ENCODE measurements at places on chromosomes 3 and 15.

- DNase-seq = no peak
Measured at GRCh38 chr15:97623091-97623661, 337.3 kb upstream of the ARRDC4 start.

DNA sequence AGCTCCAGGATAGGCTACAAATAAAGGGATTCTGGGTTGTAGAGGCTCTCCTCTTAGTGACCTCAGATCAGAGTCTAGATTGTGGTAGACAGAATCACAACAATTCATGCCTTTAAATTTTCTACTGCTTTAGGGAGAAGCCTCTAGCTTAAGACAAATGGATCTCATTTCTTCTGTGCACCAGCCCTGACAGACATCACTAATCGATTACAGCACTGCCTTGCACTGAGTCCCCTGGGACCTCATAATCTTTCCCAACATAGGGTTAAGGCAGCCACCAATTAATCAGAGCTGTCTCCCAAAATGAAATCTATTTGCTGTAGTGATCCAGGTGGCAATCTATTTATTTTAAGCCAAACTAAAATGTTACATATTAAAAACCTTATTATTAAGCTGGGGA lies 436.5 kb upstream of the WNT5A start:
- no peak for DNase-seq

DNA sequence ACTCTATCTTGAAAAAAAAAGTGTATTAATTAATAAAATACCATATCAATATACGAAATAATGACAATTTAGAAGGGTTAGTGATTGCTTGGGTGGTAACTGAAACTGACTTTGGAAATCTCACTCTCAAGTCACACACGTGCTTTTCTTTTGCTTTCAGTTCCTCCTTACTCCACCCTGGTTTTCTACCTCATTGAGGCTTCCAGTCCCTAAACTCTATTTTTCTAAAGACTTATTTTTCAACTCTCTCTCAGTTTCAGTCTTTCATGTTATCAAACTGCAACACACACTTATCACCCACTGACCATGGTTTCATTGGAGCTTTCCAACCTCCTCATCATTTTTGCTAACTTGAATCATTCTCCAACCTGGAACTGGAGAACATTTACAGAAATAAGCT lies 23.5 kb downstream of the IL12A start:
- DNase-seq = no peak

DNA sequence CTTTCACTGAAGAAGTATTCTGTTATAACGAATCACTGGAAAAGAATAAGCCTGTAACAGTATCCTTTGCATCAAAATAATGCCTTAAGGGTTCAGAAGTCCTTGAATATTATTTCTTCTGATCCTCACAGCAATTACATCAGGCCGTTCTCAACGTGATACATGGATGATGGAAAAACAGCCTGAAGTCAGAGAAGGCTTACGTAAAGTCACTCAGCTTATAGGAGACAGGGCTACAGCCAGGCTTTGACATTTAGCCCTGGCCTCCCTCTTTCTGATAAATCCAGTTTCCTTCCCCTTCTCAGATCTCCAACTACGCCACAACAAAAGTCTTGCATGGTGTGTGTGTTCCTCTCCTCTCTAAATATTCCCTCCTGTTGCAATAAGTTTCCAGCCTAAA lies 131.9 kb downstream of the ANO10 start:
- no peak for DNase-seq

- DNase-seq = no peak
Measured at GRCh38 chr3:98699132-98699531, 64.0 kb upstream of the ST3GAL6 start.

DNA sequence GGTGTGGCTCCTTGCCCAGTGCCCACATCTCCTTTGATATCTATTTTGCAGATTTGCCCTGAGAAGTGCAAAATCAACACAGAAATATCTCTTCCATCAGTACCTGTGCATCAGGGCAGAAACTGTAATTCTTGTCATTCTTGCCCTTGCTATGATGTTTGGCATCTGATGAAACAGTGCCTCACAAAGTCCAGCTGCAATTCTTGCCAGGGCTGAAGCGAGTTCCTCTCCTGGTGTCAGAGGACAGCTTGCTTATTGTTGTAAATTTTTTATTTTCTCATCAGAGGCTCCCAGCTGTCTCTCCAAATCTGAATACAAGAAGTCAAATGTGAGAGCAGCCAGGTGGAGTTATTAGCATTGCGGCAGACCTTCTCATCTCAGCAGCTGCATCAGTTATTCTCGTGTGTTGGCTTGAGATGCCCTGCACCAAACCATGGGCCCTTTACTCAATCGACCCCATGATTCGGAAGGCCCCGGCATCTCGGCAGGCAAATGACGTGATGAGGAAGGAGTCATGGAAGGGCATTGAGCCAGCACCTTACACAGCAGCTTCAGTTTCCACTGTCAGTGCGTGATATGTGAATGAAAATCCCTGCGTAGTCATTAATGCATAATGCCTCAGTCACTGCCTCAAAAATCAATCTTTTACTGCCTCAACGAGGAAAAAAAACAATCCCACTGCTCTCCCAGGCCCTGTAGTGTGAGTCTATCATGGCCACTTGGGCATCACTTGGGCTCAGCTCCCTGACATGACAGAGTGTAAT lies 93.4 kb downstream of the CCNL1 start:
- DNase-seq = peak; percentile 58

GRCh38 chr3:195893044-195893395 lies 15.3 kb downstream of the TNK2 start:
- DNase-seq = no peak

DNA sequence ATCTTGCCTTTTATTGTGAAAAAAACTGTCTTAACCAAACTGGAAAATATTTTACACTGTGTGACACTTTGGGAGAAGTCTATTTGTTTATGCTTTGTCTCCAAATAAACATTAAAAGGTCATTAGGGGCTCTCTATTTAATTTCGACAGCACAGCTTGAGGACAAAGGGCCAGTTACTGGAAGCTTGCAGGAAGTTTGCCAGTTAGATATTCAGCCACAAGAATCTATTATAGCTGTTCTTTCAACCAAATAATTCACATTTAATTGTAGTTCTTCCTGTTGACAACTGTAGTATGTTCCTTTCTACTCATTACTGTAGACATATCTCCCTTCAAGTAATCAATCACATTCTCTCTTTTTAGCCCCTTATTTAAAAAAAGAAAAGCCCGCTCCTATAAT lies 6.1 kb downstream of the CP start:
- DNase-seq = no peak

- DNase-seq = no peak
Measured at GRCh38 chr3:102105193-102105592, 255.9 kb downstream of the NFKBIZ start.

DNA sequence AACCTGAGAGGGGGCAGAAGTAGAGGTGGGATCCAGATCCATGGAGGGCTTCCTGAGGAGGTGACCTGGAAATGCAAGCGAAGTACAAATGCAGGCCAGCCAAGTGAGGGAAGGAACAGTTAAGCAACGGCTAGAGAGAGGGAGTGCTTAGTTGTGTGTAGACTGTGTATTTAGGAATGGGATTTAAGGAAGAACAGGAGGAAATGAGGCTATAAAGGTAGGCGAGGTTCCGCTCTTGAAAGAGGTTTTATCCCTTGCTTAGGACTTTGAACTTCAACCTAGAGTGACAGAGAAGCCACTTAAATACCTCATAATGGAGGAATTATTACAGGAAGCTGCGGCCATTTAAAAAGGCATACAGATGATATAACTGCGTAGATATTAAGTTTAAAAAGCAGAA lies 295.1 kb downstream of the THSD4 start:
- DNase-seq = no peak

GRCh38 chr3:112739252-112739965 lies 98.5 kb upstream of the CCDC80 start:
- no peak for DNase-seq

- no peak for DNase-seq
Measured at GRCh38 chr3:128945878-128946175, 48.0 kb downstream of the CFAP92 start.

DNA sequence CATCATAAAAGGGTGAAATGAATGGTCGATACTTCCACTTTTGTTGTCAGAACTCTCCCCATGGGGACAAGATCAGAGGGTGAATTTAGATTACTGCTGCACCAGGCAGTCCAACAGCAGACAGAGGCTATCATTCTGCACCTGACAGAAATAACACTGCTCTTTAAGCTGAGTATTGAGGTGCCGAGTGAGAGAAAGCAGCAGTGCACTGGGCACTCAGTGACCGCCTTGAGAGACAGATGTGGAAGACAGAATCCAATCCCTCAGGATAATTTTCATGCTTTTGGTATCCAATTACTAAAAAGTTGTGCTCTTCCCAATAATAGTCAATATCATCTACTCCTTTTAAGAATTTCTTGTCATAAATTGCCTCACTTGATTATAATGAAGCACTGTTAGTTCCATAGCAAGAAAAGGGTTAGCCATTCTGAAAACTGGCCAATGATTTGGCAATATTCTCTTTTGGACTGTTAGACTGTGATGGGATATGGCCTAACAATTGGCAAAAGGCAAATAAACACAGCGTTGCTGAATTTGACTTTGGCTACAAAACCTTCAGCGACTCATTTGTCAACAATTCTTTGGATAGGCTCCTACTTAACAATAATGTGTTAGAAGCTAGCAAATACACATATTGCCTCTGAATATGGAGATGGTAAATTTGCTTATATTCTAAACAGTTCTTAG lies 5.5 kb downstream of the FGF7 start:
- no peak for DNase-seq

DNA sequence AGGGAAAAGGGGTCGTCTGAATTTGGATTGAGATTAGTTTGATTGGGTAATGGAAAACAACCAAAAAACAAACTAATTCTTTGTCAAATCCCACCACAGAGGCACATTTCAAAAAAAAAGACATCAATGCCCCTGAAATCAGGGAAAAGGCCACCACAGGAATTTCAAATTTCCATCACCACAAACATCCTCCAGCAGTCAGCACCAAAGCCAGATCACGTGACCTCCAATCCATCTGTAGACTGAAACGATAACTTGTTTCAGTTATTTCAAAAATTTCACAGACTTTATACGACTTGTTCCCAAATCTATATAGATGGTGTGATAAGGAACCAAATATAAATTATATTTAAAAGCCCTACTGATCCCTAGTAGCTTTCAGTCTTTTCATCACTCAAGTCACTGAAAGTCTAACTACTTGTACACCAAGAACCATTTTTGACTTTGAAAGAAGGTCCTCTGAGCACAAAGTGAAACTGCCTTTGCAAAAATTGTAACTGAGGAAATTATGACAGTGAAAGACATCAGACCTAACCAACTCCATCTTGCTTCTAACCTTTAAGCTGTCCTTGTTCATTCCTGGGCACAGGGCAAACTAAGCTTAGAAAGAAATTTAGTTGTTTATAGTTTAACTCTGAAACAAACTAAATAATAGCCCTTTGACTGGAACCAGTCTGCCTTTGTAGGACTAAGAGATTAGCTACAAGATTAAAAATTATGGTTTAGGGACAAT lies 48.1 kb upstream of the PLCL2 start:
- no peak for DNase-seq

DNA sequence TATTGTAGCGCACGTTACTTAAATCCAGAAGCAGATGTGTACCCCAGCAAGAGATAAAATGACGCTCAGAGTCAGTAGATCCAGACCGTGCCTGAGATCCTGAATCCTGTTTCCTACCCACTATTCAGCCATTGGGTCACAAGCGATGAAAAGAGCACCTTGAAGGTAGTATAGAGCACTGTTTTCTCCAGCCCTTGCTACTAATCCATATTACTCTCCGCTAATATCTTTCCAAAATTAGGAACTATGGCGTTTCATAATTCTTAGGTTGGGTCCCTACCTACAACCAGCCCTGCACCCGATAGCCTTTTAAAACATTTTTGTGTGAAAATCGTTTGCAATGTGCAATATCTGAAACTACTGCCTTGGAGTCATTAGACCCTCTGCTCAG lies 596 bp downstream of the BTD start:
- no peak for DNase-seq

GRCh38 chr15:65981837-65982626 lies 112.7 kb downstream of the RAB11A start:
- no peak for DNase-seq

DNA sequence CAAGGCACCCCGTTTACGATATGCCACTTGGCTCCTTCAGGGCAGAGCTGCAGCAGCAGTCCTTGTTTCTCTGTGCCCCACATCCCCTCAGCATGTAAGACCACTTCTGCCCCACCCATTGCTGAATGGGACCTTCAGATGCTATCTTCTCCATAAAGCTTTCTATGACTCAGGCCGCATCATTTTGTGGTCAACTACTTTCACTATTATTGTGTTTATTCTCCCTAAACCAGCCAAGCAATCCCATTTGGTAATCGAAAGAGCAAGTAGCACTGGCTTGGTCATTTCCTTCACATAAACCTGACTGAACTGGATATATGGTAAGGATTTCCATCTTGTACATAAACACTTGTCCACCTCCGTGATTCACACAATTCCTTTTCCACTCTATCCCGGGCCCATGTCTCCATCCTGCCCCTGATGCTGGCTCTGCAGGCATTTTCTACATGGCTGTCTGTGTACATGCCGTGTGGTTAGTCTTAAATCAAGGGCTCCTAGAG lies 25.7 kb downstream of the LIPC start:
- DNase-seq = no peak

DNA sequence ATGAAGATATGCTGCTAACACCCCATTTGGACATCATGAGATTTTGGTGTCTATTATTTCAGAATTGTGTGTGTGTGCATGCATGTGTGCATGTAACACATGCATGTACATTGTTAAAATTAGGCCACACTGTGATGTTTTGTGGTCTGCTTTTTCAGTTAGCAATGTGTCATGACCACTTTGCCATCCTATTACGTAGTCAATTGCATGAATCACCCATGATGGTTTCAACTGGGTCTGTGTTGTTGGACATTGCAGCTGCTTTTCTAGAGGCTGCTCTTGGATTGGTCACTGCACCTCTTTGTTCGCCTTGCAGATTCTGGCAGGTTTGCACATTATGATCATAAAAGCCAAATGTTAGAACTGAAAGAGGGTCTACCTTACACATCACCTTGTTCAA lies 101.0 kb upstream of the THBS1 start:
- DNase-seq = no peak

GRCh38 chr3:149555927-149556326 lies 81.4 kb downstream of the TM4SF4 start:
- DNase-seq = no peak

GRCh38 chr3:189567766-189568420 lies 63.3 kb upstream of the TP63 start:
- no peak for DNase-seq

DNA sequence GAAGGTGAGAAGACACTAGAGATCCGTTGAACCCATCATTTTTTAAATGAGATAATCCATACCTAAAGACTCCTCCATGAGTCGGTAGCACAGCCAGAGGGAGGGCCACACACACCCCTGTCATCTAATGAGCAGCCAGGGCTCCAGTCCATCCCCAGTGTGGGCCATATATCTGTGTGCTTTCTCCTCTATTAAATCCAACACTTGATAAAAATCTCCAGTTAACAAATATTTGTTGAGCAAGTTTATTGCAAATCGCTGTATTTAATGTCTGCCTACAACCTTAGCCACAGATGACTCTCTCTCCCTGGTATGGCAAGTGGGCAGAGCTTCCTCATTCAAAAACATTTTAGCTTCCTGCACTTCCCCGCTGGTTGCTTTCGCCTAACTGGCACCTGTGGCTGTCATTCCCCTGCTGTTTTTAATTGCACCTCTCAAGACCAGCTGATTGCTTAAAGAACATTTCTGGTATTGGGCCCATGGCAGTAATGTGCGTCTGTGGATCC lies 82.8 kb downstream of the SMAD3 start:
- no peak for DNase-seq

- peak; percentile 33 for DNase-seq
Measured at GRCh38 chr15:82613747-82614146, 33.4 kb downstream of the CPEB1 start.

GRCh38 chr3:34008191-34008590 lies 209.8 kb downstream of the PDCD6IP start:
- DNase-seq = no peak

Data from uterus (tissue), 4 donors.